ENCODE measurements at places on chromosomes 7 and 10.

DNA sequence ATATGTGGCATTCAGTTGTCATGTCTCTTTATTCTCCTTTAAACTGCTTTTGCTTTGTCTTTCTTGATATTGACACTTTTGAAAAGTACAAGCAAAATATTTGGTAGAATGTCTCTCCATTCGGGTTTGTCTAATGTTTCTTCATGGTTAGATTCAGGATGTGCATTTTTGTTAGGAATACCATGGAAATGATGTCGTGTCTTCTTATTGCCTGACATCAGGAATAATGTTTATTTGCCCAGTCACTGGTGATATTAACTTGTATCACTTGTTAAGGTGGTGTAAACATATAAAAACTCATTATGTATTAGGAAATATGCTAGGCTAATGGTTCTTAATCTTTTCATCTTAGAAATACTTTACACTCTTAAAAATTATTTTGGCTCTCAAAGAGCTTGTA, 43.4 kb downstream of the CDK1 start:
- no peak for DNase-seq

DNA sequence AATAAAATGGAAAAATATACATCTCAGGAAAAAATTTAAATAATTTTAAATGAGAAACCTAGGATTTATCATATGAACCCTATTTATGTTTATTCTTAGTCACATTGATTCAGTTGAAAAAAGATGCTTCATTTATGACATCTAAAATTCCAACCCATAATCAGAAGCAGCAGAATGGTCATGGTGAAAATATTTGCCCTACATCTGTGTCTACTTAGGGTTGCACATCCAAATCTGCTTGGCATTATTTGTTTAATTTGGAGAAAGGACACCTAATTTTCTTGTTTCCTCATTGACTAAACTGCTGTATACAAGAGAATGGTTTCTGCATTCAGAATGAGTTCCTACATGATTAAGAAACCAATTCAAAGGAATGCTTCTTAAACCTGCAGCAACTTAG, 72.9 kb upstream of the SKAP2 start:
- DNase-seq: no peak

DNA sequence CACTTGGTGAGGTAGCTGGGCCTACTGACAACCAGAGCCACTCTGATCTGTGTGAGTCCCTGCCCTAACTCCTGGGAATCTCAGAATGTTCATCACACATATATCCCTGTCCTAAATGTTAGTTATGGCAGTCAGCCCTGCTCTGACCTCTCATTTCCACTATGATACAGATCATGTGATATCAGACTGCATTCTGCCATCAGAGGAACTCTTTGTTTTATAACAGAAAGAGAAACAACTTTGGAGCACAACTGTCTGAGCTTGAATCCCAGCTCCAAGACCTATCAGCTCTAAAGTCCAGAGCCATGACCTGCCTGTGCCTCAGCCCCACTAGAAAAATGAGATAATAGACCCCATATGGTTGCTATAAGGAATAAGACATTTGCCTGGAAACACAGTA, 54.6 kb upstream of the ABCB4 start:
- no peak for DNase-seq

- DNase-seq: peak; percentile 15
Observed at GRCh38 chr7:35035511-35035961, 1.7 kb downstream of the DPY19L1 start.

- DNase-seq: no peak
Observed at GRCh38 chr10:132456881-132457280, 59.9 kb downstream of the PWWP2B start.

- no peak for DNase-seq
Observed at GRCh38 chr10:28241741-28242399, 61.0 kb downstream of the MPP7 start.

DNA sequence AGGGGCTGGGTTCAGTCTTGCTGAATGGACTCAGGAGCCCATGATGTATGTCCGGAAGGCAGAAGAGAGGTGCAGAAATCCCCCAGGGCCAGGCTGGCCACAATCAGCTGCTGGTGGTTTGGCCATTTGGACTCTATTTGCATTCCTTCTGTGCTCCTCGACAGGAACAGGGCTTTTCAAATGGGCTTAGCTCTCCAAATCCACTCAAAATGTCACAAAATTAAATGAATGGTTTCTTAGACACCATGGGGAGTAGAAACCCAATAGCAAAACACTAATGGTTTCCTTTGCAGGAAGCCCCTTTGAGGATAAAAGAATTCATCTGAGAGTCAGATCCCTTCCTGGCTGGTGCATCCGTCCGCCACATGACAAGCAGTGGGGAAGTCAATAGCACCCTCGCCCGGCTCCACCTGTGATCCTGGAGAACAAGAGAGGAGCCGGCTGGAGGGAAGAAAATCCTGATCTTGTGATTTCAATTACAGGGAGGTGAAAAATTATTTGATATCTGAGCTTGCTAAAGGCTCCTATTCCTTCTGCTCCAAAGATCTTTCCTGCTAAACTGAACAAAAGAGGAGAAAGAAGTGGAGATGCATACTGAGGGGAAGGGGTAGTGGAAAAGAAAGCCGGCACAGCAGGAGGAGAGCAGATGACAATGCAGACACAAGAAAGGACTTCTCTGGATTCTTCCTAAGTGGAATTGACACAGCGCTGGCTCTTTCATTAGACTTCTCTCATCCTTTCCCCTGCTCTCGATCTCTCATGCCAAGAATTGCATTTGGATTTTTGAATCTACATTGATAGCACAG, 190.7 kb downstream of the C7orf25 start:
- DNase-seq: no peak

DNA sequence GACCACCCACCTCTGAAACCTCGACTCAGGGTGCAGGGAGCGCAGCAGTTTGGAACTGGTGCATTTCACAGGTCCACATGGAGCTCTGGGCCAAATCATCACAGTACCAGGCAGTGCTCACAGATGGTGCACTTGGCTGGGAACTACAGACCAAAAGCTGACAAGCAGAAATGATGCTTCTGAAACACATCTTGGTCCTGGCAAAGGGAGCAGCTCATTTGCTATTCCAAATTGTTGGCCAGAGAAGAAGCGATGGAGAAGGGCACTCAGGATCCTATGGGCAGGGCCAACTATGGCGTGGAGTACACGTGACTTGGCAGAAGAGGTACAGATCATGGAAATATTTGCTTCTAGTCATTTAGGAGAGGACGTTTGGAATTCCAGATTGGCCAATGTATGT, 383.9 kb downstream of the CALN1 start:
- no peak for DNase-seq

DNA sequence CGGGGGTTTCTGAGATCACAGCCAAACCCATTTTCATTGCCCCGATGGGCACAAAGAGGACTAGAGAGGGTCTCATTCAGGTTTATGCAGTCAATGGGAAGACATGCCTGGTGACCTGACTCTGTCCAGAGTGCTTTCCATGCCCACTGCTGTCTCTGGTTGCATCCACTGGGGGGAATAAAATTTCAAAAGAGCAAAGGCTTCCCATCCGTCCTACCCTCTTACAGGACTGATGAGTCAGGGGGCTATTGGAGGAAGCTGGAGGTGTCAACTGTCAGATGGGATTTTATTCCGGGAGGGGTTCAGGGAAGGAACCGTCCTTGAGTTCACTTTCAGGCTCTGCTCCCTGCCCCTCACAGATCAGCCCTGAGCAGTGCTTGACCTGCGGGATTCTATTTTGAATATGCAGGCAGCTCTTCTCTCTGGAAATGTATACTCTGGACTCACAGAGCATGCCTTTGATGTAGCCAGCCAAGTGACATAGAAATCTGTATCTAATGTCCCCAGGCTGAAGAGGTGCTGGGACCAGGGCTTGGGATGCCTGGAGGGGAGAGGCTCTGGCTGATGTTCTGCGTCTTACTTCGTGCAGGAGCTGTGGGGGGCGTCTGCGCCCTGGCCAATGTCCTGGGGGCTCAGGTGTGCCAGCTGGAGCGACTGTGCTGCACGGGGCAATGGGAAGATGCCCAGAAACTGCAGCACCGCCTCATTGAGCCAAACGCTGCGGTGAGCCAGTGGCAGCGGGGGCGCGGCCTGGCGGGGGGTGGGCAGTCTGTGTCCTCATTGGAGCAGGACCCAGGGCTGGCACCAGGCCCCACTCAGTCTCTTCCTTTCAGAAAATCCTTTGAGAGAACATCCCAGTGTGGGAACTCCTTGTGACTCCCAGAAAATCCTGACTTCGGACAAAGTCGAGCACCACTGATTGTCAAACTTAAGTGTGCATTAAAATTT, 12.0 kb downstream of the C10orf62 start:
- DNase-seq: no peak

GRCh38 chr7:12549106-12549505, 21.4 kb upstream of the SCIN start:
- no peak for DNase-seq

GRCh38 chr10:17001961-17002749, 127.5 kb downstream of the CUBN start:
- DNase-seq: no peak

GRCh38 chr10:11387044-11387443, 224.4 kb downstream of the USP6NL start:
- DNase-seq: no peak

- peak; percentile 82 for DNase-seq
Observed at GRCh38 chr10:102452672-102453340, 1.5 kb upstream of the C10orf95 start.

DNA sequence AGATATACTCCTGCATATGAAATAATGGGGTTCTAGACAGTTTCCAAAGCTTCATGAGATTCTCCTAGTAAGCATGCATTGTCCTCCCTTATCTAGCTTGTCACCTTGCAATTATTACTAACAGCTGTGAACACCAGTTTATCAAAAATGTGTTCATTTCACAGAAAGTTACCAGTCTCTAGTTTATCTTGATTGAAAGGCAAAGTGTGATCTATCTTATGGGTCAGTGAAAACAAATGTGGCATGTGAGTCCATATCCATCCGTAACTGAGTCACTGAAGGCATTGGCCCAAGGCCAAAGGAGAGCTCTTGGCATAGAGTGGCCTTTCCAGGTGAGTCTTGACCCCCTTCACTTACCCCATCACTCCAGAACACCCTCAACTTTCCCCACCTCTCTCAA, 53.2 kb downstream of the GSAP start:
- DNase-seq: no peak

GRCh38 chr10:20257422-20257821, 441.2 kb downstream of the PLXDC2 start:
- no peak for DNase-seq

DNA sequence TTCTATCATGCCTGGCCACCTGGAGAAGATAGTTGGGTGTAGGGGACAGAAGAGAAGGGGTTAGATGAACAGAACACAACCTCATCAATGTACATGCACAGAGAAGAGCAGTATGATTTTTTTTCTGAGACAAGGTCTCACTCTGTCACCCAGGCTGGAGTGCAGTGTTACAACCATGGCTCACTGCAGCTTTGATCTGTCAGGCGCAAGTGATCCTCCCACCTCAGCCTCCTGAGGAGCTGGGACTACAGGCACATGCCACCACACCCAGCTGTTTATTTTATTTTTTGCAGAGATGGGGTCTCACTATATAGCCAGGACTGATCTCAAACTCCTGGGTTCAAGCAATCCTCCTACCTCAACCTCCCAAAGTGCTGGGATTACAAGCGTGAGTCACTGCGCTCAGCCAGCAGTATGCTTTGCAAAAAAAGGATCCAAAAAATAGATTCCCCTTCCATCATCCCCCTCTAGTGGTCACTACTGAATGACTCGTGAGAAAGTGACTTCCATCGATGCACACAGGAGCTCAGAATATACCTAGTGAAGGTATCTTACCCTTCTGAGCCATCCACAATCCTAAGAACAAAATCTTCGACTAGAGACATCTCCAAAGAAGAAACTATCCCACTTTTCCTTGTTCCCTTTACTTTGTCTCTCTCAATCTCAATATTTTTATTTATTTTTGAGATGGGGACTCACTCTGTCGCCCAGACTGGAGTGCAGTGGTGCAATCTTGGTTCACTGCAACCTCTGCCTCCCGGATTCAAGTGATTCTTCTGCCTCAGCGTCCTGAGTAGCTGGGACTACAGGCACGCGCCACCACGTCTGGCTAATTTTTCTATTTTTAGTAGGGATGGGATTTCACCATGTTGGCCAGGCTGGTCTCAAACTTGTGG, 21.0 kb downstream of the ZCWPW1 start:
- DNase-seq: no peak

- DNase-seq: no peak
Observed at GRCh38 chr7:74542558-74543117, 88.9 kb downstream of the GTF2IRD1 start.

DNA sequence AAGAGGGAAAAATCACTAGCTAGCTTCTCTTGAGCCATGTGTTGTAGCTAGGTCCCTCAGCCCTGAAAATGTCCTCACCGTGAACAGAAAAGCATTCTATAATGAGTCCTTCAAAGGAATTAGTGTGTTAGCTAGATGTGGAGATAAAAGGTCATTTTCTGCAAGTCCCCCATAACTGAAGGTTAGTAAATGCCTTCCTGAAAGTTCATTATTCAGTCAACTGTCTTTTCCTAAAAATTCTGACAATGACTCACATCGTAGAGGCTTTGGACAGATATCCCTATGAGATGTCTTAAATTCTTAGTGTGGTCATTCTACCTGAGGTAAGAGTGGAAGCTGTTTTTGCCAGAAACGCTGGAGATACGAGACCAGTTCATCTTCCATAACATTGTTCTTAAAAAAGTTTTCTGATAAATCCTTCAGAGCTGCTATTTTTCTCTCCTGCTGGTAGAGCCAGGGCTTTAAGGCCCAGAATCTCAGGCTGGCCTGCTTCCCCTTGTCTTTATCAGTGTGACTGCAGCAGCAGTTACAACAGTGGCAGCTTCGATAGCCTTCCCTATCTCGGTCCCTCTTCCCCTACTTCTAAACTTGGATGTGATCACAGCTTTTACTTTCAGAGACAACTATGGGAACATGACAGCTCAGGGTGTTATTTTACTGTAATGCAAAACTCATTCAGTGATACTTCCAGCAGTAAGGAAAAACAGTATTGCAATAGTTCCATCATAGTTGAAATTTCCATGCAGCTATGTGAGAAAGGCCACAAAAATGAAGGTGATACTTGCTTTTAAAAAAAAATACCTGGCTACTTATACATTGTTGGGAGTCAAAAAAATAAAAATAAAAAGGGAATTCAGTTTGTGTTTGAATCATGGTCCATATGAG, 37.3 kb upstream of the PRKAR2B start:
- no peak for DNase-seq

DNA sequence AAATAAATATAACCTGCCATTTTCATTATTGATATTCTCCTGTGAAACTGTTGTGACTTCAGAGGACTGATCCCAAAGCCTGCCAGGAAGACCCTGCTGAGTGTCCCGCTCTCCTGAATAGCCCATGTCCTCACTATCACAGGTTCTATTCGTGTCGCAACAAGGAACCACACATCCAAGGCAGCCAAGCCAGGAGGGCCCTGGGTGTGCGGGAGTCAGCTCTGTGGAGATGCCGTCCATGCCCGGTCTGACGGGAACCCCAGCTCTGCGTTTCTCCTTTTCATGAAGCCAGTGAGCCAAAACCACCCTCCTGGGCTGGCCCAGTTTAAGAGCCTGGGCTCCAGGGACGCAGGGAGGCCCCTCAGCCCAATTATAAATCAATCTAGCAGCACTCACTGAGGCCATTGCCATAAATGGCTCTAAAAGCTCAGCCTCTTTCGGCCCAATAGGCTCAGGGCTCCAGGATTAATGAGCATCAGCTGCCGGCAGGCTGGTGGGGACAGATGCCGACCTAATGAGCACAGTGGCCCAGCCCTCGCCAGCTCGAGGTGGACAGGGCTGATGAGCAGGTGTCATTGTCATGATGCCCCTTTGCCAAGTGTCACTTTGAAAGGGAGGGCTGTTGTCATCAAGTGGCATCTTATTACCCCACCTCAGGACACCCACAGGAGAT, 177.9 kb downstream of the PLXNA4 start:
- DNase-seq: no peak

All from stimulated activated CD8-positive, alpha-beta memory T cell treated with anti-CD3 and anti-CD28 coated beads, Interleukin-7, amount 100 ng/mL, for 48 hours (primary cell).